ENCODE measurements at places on chromosomes 3 and 15.

- DNase-seq = peak; percentile 19
Measured at GRCh38 chr3:100913870-100914648, 79.2 kb downstream of the ABI3BP start.

GRCh38 chr15:67305506-67305905 is 50.9 kb downstream of the IQCH start:
- DNase-seq = no peak

GRCh38 chr3:169861871-169862270 is 7.9 kb downstream of the LRRC31 start:
- no peak for DNase-seq

DNA sequence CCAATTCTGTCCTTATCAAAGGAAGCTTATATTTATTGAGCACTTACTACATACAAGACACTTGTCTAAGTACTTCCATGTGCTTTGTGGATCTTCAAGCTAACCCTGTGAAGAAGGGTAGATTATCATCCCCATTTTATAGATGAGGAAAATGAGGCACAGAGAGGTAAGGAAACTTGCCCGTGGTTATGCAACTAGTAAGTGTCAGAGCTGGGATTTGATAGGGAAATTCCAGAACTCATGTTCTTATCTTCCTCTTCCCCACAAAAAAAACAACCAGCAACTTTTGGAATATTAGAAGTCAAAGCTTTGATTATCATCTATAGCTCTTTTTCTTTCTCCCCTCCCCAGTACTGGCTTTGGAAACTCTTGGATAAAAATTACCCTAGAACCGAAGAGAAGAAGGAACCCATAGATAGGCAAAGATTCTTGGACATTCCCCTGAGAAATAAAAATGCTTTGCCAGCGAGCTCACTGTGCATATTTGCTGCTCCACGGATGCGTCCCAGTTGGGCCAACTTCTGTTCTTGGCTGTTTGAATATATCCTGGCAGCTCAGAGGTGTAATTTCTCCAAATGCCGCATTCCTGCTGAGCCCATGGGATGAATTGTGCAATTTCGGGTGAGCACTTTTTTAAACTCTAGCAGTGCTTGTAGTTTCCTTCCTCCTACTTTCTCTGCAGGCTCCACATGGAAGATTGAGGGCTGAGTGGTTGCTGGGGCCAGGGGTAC is 591.5 kb upstream of the CFAP20DC start:
- DNase-seq = peak; percentile 82

DNA sequence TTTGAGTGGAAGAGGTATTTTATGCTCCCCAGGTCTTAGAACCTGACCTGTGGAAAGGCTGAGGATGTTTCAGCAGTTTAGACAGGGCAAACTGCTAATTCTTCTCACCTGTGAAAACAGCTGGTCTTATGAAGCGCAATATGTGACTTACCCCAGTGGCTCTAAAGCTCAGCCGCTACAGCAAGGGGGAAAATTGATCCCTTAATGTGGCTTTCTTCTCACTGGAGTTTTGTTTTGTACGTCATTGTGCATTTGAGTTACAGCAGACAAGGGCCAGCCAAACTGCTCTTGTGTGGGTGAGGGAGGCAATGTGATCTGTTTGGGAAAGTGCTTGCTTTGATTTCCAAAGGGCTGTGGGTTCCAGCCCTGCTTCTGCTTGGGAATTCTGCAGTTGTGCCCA is 293.4 kb upstream of the LRRFIP2 start:
- no peak for DNase-seq

DNA sequence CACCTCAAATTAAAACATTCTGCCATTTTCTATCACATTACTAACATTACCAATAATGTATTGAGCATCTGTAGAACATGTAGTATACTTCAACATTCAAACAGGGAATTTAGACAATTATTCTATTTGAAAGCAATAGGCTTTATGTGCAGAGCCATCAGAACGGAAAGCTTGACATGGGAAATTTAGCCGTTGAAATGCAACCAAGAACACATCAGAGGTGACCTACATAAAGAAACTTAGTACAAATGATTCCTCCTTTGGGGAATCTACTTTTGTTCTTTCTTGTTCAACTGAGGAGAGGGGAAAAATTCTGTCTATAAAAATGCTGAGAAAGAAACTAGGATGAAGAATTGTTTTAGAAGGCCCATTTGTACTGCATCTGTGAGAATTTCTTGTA is 38.6 kb upstream of the RBMS3 start:
- DNase-seq = no peak

- DNase-seq = no peak
Measured at GRCh38 chr3:140724856-140725812, 47.3 kb downstream of the TRIM42 start.

All from AG20443 (cell line).